ENCODE measurements at places on chromosomes 5 and 9.

GRCh38 chr9:18639911-18640310 lies 166.0 kb downstream of the ADAMTSL1 start:
- no peak for DNase-seq

- DNase-seq: peak; percentile 99
These were observed 291.2 kb downstream of the ADAMTS6 start for GRCh38 chr5:65190328-65191053.

GRCh38 chr9:93585695-93586094 lies 9.3 kb downstream of the PHF2 start:
- no peak for DNase-seq

- DNase-seq: peak; percentile 16
These were observed at the start of gene KCNT1 for GRCh38 chr9:135701959-135702721. TSS of gene KCNT1 (plus strand) at chr9:135702185. CDS start at chr9:135702259, 74 bp downstream.

- no peak for DNase-seq
These were observed 137.3 kb upstream of the KIF2A start for GRCh38 chr5:62168506-62169281.

- no peak for DNase-seq
These were observed 125.9 kb downstream of the RGS3 start for GRCh38 chr9:113589407-113589806.

DNA sequence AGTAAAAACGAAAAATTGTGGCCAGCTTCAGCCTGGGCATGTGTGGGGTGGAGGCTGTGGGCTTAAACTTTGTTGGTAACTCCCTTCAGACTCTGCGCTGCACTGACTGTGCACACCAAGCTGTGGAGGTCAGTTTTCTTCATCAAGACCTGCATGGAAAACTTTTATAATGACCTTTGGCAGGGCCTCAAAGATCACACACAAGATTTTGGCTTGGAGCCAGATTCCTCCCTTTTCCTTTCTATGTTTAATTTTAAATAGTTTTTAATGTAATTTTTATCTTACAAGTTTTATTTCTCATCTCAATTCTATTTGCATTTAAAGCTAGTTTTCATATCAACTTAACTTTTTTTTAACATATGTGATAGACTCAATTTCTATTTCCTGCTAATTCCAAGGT lies 1211.1 kb upstream of the CDH18 start:
- DNase-seq: no peak

- no peak for DNase-seq
These were observed 6.9 kb upstream of the BARX1 start for GRCh38 chr9:93962017-93962416.

DNA sequence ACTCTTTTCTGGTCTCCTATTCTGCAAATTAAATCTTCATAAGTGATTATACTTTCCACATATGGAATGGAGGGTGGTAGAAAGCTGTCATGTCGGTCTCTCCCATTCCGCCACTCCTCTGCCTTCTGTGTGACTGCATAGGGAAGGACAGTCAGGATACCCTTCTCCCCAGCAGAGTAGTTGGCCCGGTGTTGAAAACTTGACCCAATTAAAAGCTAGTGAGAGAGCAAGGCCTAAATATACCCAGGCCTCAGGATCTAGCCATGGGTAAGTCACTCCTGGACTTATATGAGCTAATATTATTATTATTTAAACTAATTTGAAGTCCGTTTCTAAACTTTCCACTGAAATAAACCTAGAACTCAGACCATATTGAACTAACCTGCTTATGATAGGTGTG lies 194.8 kb downstream of the TSSK1B start:
- DNase-seq: no peak
